ENCODE measurements at places on chromosomes 7 and 10.

DNA sequence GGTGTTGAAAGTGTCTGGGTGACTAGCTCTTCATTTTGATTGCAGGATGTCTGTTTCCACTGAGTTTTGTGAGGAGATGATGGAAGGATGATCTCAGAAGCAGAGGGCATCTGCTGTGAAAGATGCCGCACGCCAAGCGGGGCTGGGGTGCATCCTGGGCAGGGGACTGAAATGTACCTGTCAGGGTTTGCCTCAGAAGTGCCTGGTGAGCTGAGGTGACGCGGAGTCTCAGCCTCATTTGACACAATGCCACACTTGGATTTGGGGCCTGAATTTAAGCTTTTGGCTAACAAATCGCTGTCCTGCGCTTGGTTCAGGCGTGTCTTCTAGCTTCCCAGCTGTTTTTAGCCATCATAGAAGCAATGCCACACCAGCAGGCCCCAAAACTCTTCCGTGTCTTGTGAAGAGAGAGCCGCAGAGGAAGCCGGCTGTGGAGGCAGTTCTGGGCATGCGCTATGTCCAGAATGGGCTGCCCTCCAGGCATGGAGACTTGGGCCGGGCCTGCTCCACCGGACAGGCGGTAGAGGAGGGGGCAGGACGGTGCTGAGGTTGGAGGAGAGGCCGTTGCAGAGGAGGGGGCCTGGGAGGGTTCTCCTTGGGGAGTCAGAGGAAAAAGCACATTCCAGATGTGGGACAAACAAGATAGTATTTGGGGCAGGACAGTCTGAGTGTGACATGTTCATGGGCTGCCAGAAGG is 31.2 kb downstream of the WDR86 start:
- DNase-seq, result no peak
- no peaks in the 10 kb centered on the region for H3K27me3 ChIP-seq
- peaks cover 5% of the 10 kb centered on the region for H3K4me1 ChIP-seq
- H3K36me3 ChIP-seq, result peaks cover 3% of the 10 kb centered on the region
- no peak overlapping the region for H3K27ac ChIP-seq
- H3K4me3 ChIP-seq, result no peak overlapping the region

- H3K4me3 ChIP-seq, result no peak overlapping the region
- no peaks in the 10 kb centered on the region for H3K27me3 ChIP-seq
- H3K36me3 ChIP-seq, result no peaks in the 10 kb centered on the region
- H3K27ac ChIP-seq, result no peak overlapping the region
Observed at GRCh38 chr10:44300666-44301649, 83.9 kb downstream of the CXCL12 start.

DNA sequence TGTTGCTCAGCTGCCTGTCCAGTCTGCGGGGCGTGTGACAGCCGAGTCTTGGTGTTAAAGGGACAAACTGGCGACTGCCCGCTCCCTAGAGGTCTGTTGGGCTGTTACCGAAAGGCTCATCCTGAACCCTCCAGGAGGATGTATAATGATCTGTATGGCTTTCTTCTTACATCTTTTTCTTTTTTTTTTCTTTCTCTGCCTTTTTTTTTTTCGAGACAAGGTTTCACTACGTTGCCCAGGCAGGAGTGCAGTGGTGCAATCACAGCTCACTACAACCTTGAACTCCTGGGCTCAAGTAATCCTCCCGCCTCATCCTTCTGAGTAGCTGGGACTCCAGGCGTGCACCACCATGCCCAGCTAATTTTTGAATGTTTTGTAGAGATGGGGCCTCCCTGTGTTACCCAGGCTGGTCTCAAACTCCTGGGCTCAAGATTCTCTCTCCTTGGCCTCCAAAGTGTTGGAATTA is 857 bp downstream of the INTS15 start:
- peak overlapping the region; percentile 80 for H3K27ac ChIP-seq
- no peak for DNase-seq
- H3K4me3 ChIP-seq, result peak overlapping the region; percentile 86

DNA sequence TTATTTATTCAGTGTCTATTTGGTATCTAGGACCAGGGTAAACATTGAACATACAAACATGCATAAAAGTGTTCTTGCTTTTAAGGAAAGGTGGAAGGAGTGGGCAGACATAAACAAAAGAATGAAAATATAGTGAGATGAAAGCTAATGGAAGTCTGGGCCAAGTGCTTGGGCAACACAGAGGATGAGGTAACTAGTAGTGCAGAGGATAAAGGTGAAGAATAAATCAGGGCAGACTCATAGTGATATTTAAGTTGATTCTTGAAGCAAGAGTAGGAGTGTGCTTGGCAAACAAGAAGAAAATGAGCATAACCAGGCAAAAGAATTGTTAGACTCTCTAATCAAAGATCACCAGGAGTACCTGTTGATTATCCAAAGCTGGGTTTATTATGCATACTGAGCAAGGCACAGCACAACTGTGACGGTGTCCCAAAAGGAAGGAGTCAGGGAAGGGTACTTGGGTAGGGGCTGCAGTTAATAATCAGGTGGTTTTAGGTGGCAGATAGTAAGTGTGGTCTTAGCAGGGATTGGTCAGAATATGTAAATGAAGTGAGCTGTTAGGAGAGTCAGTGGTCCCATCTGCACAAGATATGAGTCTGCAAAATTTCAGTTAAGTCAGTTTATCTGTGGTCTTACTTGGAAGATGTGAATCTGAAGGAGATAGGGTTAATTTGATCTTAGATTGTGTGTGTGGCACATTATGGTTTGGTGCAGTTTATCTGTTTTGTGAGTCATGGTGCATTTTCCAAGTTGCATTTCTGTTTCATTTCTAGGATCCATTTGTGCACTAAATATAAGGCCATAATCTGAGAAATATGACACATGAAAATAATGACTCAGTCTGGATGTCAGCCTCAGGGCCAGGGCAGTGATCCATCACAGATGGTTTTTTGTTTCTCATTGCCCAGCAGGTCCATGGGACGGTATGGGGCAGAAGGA is 30.6 kb upstream of the TAX1BP1 start:
- H3K4me3 ChIP-seq, result no peak overlapping the region
- H3K4me1 ChIP-seq, result no peaks in the 10 kb centered on the region
- no peak for DNase-seq
- H3K27me3 ChIP-seq, result no peaks in the 10 kb centered on the region

DNA sequence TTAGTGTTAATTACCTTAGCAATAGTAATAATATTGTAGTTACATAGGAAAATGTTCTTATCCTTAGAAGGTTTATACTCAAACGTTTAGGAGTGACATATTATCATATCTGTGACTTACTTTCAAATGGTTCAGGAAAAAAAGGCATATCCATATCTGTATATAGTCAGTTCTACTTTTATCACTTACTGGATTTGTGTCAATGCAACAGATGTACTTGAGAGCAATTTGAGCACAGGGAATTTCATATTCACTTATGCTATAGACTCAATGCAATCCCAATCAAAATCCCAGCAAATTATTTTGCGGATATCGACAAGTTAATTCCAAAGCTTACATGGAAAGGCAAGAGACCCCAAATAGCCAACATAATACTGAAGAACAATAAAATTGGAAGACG is 10.0 kb downstream of the DENND11 start:
- no peak overlapping the region for H3K4me3 ChIP-seq
- H3K27me3 ChIP-seq, result no peaks in the 10 kb centered on the region
- H3K4me1 ChIP-seq, result peaks cover 37% of the 10 kb centered on the region
- H3K27ac ChIP-seq, result no peak overlapping the region
- no peak for DNase-seq
- H3K36me3 ChIP-seq, result no peaks in the 10 kb centered on the region
